ENCODE measurements at places on chromosomes 6 and 20.

DNA sequence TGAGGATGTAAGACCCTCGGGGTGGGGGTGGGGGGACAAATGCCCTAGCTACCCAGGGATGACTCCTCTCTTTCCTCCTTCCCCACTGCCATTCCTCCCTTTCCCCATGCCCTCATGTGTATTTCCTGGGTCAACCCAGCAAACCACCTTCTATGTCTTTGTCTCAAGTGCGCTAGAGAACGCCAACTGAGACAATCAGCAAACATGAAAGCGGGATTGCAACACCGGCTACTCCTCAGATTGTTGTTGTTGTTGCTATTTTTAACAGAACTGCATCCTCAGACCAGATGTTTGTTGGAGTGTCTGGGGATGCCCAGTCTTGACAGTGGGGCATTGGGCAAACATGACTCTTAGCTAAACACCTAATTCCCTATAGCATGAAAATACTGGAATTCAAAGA, 39.3 kb upstream of the HIVEP1 start:
- DNase-seq: no peak

DNA sequence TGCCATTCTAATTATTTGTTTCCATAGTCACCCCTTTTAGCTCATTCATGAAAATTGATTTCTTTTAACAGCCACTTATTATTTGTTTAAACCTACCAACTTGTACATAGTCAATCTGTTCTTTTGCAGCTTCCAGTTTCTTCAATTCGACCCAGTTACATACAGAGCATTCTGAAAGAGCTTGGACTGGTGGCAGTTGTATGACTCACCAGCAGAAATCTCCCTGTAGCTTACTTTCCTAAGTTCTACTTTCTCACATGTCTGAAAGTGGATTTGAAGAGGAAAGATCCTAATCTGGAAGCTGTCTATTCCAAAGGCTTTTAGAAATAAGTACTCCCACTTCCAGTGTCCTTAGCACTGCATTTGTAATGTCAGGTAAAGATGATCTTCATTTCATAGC, 447.9 kb downstream of the HTR1B start:
- no peak for DNase-seq

DNA sequence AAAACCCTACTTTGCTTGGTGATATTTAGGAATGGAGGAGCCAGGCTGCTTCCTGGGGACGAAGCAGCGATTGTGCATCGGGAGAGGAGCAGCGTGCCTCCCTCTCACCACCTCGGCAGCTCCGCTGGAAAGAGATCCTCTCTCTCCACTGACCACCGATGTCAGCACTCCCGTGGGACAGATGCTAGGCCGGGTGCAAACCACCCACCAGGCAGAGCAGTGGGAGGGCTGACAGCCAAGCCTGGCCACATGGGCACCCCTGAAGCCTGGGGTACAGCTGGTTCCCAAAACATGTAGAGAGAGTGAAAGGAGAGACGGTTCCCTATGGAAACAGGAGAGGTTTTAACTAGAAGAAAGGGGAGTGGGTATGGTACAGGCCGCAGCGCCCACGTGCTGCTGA, 220.0 kb downstream of the ANKRD60 start:
- no peak for DNase-seq

DNA sequence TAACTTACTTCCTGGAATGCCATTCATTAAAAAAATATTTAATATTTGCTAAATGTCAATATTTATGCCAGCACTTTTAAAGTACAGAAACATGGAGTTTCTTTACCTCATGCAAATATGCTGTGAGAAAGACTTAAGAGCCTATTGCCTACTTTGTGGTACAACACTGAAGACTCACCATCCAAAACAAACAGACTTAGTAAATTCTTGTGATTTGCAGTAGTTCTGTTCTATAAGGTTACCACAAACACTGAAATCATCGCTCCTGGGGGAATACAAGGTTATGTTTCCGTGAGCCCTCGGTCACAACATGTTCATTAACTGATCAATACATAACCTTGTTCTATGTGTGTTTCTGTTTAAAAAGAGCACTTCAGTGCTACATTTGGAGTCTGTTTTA, 78.3 kb downstream of the ATG5 start:
- no peak for DNase-seq

DNA sequence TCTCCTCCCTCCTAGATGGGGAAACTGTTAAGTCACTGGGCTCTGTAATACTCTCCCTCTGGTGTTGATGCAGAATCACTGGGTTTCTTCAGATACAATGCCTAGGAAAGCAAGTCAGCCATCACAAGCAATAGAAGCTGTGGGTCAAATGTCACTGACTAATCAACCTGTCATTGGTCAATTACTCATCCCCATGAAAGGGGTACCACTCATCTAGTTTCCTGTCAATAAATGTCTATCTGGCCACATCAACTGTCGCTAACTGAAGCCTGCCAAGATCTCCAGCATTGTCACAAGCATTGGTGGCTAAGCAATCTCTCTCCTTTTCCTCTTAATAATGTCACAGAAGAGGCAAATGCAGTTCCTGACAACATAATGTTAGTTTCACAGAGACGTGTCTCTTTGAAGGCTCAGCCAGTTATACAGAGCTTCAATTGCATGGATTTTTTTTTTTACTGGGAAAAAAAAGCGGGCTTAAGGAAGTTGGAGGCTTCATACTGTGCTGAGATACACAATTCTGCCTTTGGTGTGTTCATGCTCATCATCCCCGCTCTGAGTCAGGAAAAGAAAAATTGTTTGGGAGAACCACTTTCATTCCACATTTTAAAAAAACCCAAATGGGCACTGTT, 355.9 kb downstream of the BTBD9 start:
- DNase-seq: no peak

GRCh38 chr6:157517601-157518359, 136.8 kb downstream of the ZDHHC14 start:
- no peak for DNase-seq

DNA sequence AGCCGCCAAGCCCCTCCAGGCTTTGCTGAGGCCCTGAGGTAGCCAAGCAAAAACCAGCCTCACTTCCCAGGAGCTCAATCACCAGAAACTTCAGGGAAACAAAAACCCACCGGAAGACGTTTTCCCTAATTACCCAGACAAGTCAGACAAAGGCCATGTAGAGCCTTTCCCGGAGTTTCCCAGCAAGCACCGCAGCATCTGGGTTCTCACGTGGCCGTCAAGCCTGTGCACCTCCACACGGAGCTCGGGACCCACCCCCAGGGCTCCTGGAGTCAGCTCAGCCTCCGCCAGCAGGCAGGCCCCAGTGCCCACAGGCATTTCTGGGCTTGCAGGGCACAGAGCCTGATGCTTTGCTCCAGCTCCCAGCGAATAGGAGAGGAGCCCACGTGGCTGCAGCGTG, 10.1 kb upstream of the MRGBP start:
- no peak for DNase-seq

GRCh38 chr6:14440940-14441781, 323.6 kb downstream of the CD83 start:
- DNase-seq: no peak

GRCh38 chr6:10425975-10426780, 11.3 kb upstream of the TFAP2A start:
- no peak for DNase-seq

- DNase-seq: peak; percentile 72
These were observed 146.9 kb downstream of the PHACTR3 start for GRCh38 chr20:59751075-59751711.

DNA sequence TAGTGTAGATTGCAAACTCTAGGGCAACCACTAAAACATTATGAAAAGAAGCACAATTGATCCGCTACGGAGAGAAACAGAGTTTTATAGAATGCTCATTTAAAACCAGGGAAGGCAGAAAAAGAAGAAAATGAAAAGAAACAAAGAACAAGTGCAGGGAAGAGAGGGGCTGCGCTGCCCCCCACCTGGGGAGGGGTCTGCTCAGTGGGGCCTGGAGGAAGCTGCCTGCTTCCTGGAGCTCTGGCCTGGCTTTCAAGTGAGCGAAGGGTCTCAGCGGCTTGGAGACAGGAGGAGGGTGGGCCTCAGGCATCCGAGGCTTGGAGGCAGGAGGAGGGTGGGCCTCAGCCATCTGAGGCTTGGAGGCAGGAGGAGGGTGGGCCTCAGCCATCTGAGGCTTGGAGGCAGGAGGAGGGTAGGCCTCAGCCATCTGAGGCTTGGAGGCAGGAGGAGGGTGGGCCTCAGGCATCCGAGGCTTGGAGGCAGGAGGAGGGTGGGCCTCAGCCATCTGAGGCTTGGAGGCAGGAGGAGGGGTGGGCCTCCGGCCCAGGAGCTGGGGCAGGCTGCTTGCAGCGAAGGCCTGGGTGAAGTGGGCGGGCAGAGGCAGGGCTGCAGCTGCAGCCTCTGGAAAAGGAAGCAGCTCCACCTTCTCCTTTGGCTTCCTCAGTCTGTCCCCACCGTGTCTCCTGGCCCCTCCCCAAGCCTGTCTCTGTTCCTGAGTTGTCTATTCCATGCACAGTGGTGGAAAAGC, 406.3 kb downstream of the TAF4 start:
- no peak for DNase-seq

- no peak for DNase-seq
These were observed 608.4 kb upstream of the SYNCRIP start for GRCh38 chr6:86251106-86251505.

DNA sequence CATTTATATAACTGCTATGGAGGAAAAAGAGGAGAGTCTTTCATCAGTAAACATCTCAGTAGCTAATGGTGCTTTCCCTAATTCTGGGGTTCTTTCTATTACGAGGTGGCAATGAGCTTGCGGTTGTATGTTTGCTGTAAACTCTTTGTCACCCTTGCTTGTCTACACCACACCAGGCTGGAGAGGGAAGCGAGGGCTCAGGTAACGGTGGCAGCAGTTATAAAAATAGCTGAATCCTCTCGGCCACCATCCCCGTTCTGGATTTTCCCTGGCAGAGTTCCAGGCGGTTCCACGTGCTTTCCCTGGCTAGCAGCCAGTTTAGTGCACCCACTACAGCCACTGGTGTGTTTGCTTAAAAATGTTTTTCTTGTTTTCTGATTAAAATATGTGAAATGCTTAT, 39.0 kb downstream of the MAS1 start:
- DNase-seq: no peak

GRCh38 chr6:136466777-136467176, 83.4 kb downstream of the MAP7 start:
- DNase-seq: no peak

DNA sequence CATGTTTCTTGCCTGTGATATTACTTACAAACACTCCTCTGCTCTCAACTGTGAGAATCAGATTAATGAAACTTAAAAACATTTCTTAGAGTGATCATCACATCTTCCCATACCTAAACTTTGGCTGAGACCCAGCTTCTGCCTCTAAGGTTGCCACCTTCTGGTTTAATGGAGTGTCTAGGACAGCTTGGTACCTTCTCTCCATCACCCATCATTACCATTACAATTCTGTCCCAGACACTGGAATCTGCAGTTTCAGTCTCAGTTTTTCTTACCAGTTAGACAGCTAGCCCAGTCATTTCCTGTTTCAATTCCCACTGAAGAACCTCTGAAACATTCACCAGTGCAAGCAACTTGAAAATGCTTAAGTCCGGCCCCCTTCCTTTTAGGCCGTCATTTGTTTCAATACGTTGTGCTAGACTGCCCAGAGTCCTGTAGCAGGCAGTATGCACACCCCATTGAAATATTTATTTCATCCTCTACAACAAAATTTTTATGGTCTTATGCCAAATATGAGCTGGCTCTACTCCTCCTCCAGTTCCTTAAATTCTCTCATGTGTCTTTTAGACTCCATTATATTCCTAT, 107.0 kb upstream of the FOXO3 start:
- DNase-seq: no peak

DNA sequence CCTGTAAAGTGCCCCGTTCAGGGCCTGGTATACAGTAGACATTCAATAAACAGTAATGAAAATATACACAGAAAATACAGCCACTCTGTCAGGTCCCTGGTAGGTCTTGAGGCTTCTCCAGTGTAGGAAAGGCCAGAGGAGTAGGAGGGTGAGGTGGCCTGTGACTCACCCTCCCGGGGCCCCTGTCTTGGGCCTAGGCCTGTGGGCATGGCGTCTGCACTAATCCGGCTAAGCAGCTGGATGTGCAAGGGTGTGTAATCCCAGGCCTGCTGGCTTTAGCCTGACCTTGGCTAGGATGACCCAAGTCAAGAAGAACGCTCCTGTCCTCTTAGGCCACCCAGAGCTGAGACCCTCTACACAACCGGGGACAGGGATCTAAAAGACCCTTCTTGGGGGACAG, 84.9 kb downstream of the KCNB1 start:
- DNase-seq: peak; percentile 25

DNA sequence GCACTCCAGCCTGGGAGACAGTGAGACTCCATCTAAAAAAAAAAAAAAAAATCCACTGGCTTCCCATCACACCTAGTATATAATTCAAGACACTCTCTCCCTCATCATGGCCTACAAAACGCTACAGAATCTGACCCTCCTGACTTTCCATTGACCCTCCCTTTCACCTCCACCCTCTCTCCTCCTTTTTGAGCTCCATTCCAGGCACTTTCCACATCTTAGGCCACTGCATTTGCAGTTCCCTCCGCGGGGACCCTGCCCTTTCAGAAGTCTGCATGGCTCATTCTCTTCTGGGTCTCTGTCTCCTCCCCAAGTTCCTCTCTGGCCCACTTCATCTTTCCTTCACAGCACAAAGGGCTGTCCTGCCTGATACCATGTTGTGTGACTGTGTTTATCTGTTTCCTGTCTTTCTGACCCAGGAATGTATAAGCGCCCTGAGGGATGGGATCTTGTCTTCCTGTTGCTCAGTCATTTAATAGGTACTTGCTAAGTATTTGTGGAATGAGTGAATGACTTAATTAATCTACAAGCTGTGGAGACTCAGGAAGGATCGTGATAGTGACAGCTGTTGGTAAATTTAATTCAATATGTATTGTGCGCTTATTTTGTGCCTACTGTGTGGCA, 35.2 kb downstream of the NCR2 start:
- no peak for DNase-seq

- DNase-seq: peak; percentile 93
These were observed 60.6 kb upstream of the NCOA3 start for GRCh38 chr20:47440857-47441773.

- DNase-seq: no peak
These were observed 179.2 kb upstream of the KHDRBS2 start for GRCh38 chr6:62465206-62465605.

GRCh38 chr6:125415913-125416312, 114.1 kb upstream of the HDDC2 start:
- no peak for DNase-seq

DNA sequence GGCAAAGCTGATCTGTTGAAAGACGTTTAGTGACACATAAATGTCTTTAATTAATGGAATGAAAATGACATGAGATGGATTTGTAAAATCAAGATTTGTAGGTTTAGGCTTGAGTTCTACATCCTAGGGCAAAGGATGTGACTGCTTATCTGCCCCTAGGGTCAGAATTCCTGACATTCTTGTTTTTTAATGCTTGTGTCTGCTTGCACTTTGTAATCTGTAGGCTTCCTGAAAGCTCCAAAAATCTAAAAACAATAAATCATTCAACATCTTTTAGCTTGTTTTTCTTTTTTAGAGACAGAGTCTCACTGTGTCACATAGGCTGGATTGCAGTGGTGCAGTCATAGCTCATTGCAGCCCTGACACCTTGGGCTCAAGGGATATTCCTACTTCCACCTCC, 107.9 kb upstream of the MLIP start:
- no peak for DNase-seq

DNA sequence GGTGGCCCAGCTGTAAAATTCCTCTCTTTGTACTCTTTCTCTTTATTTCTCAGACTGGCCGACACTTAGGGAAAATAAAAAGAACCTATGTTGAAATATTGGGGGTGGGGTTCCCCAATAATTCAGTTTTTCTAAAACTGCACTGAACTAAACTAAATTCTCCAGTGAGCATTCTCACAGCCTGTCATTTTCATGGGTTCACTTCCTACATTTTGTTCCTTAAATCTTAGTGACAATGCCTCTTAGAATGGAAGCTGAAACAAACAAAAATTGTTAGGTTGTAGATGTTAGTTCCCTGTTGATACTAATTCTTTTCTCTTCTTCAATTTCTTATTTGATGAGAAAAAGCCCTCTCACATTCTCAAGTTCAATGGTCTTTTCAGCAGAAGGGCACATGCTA, 35.8 kb upstream of the IFNGR1 start:
- DNase-seq: no peak
